ENCODE measurements at places on chromosomes 6 and 20.

DNA sequence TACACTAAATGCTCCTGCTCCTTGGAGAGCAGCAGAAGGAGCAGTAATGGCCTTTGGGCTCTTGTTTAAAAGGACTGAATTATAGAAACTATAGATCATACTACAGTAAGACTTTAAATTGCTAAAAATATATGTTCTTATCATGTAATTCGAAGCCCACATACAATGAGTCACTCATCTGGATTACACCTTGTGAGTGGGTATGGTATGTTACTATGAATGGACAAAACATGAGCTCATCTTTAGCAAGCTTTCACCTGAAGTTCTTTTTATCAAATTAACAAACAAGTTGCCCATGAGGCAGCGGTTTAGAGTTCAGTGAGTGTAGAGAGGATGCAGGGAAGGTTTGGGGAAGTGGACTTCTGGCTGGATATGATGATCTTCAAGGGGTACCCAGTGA, 114.4 kb upstream of the CCN2 start:
- no peak for DNase-seq

- DNase-seq = no peak
Observed at GRCh38 chr20:44370639-44371218, 15.2 kb downstream of the HNF4A start.

GRCh38 chr20:44039741-44040140, 125.1 kb downstream of the TOX2 start:
- DNase-seq = no peak

DNA sequence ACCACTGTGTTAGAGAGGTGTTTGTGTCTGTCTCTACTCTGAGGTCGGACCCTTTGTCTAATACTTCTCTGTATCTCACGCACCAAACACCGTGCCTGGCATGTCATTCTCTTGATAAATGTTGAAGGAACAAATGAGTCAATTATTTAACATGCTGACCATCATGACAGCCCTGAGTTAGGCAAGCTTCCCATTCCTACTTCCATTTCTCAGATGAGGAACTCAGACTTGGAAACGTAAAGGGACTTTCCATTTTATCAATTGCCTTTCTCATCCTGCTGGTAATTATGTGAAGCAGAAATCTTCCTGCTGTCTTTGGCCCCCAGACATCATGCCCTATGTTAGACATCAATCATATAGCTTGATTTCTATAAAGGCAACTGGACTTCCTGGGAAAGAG, 227.0 kb upstream of the ECI2 start:
- DNase-seq = no peak

DNA sequence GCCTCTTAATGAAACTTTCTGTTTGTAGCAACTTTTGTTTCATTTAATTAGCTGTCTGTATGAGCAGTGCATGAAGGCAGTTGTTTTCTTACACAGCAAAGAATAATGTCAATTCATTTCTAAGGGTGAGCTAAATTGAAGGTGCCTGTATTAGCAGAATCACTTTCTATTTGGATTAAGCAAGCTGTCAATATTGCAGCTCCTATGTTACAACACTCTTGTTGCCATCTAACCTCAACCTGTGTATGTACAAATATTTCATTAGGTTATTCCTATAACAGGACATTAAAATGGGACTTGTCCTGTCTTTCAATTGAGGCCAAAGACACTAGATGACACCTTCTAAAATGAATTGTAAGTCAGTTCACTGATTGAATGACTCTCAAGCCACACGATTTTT, 647.5 kb downstream of the UTRN start:
- no peak for DNase-seq

GRCh38 chr20:47735412-47736400, 49.6 kb downstream of the SULF2 start:
- no peak for DNase-seq

- DNase-seq = no peak
Observed at GRCh38 chr6:129686941-129687627, 22.9 kb downstream of the ARHGAP18 start.

GRCh38 chr6:83019741-83020140, 45.9 kb downstream of the UBE3D start:
- DNase-seq = no peak

- no peak for DNase-seq
Observed at GRCh38 chr6:134529305-134529704, 211.4 kb upstream of the SGK1 start.

DNA sequence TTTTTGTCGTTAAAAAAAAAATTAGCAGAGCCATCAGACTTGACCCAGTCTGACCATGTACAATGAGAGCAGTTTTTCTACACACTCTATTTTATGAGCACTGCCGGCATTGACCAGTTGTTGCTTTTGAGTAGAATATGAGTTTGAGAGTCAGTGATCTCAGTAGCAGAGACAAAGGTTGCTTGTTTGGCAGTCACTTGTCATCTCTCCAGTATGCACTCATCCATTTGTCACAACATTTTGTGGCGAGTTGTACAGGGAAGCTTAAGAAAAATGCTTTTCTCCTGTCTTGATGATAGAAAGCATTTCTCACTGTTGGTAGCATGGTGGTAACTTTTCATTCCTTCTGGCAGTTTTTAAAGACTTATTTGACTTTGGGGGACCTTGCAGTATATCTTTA, 159.9 kb downstream of the MMS22L start:
- DNase-seq = no peak

- no peak for DNase-seq
Observed at GRCh38 chr6:139871803-139872510, 497.5 kb upstream of the CITED2 start.

- no peak for DNase-seq
Observed at GRCh38 chr6:135195041-135195440, 13.9 kb downstream of the MYB start.

GRCh38 chr6:28002161-28002560, 45.1 kb downstream of the OR2B6 start:
- no peak for DNase-seq

GRCh38 chr6:159450815-159451465, 242.1 kb downstream of the SOD2 start:
- no peak for DNase-seq

GRCh38 chr20:4082406-4083097, 67.2 kb upstream of the RNF24 start:
- DNase-seq = no peak

DNA sequence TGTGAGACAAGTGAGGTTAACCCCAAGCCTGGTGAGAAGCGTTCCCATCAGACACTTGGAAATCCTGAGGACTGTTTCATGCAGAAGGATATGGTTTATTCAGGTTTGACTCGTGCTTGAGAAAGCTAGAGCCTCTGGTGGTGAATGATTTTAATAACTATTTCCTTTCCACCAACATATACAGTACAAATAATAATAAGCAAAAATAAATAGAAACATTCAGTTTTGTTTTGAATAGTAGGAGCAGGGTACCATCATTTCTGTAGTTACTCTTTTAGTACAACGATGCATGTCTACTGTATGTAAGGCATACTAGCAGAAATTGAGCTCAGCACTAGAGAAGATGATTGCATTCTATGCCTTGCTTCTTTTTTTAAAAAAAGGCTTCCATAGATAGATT, 33.5 kb downstream of the PLG start:
- no peak for DNase-seq

DNA sequence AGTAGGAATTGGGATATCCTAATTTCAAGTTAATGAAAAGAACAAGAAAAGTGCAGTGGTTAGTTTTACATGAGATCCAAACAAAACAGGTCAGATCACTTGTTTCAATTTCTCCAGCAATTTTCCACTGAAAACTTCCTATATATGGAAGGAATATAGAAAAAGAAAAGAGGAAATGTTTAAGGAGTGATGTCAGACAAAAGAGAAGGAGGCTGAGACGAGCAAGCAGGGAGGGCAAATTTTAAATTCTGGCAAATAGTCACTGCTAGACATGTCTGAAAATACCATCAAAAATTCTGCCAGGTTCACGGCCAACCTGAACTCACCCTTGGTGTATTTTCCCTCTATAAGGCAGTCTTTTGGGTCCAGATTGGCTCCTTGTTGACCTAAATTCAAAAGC, 9.5 kb upstream of the NUP153 start:
- no peak for DNase-seq

- DNase-seq = no peak
Observed at GRCh38 chr6:37965964-37966676, 146.6 kb downstream of the ZFAND3 start.

DNA sequence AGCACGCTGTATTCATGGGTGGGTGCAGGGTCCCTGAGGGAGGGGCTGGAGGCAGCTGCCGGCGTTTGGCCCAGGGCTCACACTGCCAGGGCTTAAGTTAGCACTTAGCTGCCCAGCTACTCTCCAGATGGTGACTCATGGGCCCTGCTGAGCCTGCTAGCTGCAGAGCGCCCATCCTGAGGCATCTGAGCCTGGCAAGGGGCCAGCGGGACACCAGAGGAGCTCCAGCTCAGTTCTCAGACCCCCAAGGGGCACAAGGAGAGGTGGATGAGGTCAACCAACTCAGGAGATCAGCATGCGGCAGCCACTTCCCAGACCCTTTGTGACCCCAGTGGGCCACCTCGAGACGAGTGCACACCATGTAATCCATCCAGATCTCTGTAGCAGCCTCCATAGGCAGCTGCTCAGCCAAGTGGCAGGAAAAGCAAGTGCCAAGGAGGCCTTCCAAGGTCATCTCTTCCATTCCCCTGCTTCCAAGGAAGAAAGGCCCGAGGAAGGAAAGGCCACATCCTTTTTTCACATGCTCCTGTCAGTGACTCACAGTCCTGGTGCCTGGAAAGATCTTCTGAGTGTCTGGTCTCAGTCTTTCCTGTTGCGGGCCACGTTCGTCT, 35.3 kb downstream of the FOXP4 start:
- no peak for DNase-seq

DNA sequence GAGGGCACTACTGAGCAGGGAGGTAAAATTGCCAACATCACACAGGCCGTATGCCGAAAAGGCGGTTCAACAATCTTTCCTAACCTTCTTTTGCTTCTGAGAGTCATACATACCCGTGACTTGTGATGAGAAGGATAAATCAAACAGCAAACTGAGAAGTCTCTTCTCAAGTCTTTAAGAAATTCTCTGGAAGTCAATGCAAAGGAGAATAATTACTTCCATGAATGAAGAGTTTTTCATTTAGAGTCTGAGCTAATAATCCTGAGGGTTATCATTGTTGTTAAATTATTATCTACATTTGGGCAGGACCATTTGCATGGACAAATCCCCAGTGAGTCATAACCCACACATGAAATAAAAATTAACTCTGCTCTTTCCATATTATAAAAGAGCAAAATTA, 22.4 kb upstream of the ILRUN start:
- DNase-seq = no peak

DNA sequence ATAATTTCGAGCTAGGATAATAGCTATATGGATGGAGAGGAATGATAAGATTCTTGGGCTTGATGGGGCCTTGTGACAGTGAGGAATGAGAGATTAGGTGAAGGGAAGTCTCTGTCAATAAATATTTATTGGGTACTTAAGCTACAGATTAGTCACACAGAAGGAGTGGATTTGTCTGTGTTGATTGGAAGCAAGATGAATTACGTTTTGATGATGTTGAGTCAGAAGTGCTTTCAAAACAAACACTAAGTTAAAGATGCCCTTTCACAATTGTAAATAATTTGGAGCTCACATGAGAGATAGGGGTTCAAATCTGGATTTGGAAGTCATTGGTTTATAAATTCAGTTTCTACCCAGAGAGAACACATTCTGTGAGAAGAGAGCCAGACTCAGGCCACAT, 834.2 kb downstream of the KIF16B start:
- DNase-seq = no peak

- no peak for DNase-seq
Observed at GRCh38 chr6:12241493-12242175, 48.5 kb upstream of the EDN1 start.

DNA sequence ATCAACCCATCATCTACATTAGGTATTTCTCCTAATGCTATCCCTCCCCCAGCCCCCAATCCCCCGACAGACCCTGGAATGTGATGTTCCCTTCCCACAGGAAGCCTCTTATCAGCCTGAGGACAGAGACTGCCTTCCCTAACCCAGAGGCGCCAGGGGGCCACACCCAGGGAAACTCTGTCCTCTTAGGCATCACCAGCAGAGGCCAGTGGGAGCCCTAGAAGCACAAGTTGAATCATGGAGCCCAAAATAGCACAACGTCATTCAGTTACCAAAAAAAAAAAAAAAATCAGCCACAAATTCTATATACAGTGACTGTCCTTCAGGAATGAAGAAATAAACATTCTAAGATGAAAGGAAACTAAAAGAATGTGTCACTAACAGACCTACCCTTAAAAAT, 625.7 kb downstream of the TFAP2A start:
- DNase-seq = no peak

GRCh38 chr6:167812088-167812487, 14.6 kb upstream of the AFDN start:
- DNase-seq = no peak

DNA sequence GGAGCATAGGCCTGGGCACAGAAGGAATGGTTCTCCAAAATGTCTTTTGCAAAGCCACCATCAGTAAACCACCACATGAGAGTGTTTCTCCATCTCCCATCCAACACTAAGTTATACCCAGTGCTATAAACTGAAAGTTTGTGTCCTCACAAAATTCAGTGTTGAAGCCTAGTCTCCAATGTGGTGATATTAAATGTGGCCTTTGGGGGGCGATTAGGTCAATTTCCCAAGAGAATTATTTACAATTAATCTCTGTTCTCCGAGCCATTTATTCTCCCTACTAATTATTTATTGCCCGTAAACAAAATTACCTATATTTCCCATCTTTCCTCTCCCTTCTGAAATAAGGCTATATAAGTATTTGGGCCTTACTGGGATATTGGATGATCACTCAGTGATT, 26.1 kb downstream of the OR2B2 start:
- no peak for DNase-seq

GRCh38 chr20:5895626-5896025, 54.7 kb downstream of the TRMT6 start:
- DNase-seq = no peak

DNA sequence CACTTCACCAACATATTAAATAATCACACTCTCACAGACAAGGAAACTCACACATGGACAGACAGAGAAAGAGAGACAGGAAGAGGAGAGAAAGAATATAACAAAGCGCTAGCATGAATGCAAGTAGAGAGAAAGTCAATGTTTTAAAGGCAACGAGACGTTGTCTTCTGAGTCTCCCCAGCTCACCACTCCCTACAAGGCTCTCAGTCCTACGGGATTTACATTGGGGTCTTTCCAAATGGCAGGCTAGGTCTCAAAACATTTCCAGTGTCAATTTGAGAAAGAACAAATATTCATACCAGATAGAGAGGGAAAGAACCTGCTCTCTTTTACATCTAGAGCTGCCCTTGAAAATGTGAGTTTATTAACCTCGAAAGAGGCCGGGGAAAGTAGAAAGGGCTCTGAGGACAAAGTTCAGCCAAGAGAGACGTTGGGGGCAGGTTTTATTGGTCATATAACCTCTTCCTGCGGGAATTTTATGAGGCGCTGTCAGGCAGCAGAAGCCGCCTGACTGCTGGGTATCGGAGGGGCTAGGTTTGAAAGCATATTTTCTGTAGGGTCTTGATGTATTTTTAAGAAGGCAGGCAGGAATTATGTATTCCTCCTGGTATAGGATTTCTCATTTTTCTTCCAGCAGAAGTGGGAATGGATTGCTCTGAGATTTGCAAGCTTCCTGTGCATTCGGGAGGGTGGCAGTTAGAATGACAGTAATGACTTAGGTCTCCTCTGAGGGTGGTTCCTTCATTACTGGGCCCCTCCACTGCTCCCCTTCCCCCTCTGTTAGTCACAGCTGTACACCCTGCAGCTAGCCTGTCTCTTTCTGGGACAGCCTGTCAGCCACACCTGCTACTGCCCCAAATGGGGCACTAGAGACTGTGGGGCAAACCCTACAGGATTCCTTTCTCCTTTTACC, 34.4 kb upstream of the KIF16B start:
- DNase-seq = no peak
